ENCODE measurements at places on chromosomes 2 and 18.

GRCh38 chr2:40093021-40093675 lies 314.1 kb upstream of the THUMPD2 start:
- no peak for DNase-seq

- no peak for DNase-seq
These were observed 2.1 kb upstream of the OTX1 start for GRCh38 chr2:63048367-63049171.

DNA sequence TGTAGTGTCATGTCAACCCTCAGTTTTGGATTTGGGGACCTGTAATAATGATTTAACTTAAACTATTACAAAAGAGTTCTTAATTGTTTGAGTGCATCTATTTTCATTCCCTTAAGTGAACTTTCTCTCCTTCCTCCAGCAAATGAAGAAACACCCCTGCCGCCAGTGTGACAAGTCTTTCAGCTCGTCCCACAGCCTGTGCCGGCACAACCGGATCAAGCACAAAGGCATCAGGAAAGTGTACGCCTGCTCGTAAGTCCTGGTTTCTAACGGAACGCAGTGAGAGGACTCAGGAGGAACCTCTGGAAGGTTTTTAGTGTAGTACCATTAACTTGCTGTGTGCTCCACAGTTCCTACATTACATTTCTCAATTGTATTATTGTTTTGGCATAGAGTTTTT lies 114.2 kb downstream of the ZNF532 start:
- DNase-seq, result no peak

DNA sequence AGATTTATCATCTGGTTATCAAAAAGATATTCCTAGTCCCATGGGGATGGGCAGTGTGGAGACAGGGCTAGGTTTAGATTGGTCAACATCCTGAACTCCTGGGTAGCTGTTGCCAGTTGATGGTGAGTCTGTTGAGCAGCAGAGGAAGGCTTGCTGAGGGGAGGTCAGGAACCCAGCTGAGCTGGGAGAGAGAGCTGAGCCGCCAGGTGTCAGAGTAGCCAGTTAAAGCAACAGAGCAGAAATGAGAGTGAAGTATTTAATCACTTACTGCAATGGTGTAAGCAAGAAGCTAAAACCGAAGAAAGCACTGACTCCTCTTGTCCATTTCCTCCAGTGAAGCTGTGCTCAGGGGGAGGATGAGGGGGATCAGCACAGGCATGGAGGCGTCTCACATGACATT lies 29.6 kb downstream of the SMYD1 start:
- no peak for DNase-seq

DNA sequence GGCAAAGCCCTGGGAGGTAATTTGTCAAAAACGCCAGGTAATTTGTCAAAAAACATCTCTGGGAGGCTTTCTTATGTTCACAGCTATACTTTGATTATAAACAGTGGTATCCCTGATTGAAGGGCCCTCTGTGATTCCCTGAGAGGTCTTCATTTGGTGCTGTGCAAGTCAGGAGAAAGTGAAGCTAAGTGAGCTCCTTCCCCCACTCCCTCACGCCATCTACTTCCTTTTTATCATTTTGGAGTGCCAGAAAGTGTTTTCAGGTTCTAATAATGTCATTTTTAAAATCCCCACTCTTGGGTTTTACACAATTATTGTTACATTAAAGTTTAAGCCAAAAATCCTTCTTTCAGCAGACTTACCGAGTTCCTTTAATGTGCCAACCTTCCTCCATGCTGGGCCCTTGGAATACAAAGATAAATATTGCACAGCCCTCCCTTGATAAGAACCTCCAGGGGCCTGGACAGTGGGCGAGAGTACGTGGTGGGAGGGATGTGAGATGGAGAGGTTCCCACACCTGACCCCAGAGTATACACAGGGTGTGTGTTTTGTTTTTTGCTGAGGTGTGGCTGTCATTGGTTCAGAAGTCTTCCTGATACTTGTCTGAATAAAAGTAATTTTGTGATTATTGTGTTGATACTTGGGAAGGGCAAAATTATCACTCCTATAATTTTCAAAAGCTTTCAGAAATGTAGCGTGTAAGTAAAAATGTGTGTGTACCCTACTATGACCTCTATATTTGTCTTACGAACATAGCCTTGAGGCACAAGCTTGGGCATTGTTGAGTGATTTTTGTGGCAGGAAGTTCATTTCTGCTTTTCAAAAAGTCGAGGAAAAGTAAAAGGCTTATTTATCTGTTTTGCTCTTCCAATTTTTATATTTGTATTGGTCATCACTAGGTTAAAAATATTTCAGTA lies 8.2 kb downstream of the MAPRE2 start:
- DNase-seq, result no peak

- DNase-seq, result no peak
These were observed 7.5 kb downstream of the SLC39A10 start for GRCh38 chr2:195664528-195664927.

DNA sequence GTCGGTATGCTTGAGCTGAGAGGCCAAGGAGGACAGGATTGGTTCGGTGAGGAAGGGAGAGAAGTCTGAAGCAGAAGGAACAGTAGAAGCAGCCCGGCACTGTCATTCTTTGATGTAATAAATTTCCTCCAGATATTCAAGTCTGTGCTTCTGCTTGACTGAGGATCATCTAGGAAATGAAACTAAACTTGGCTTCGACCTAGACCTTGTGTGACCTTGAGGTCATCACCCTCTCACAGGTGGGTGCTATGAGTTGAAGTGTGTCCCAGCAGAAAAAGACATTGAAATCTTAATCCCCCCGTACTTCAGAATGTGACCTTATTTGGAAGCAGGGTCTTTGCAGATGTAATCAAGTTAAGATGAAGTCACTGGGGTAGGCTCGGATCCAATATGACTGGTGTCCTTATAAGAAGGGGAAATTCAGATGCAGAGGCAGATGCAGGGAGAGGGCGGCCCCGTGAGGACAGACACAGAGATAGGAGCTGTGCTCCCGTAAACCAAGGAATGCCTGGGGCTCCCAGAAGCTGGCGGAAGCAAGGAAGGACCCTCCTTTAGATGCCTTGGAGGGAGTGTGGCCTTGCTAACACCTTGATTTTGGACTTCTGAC lies 49.0 kb downstream of the PRKCE start:
- DNase-seq, result no peak

GRCh38 chr2:215532844-215533243 lies 97.0 kb upstream of the FN1 start:
- DNase-seq, result no peak

DNA sequence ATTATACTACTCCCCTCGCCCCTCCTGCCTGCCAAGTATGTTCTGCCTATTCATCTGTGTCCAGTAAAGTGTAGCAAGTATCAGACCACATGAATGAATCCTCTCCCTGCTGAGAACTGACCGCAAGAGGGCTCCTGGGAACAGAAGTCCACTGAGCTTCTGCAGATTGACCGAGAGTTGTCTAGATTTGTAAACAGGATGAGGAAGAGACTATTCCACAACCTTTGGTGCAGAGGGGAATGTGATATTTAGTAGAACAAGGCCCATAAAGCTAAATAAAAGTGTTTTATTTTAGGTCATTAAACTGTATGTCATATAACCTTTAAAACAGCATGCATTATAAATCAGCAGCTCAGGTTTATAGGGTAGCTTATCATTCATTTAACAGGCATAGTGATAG lies 377.0 kb downstream of the DCC start:
- DNase-seq, result no peak

DNA sequence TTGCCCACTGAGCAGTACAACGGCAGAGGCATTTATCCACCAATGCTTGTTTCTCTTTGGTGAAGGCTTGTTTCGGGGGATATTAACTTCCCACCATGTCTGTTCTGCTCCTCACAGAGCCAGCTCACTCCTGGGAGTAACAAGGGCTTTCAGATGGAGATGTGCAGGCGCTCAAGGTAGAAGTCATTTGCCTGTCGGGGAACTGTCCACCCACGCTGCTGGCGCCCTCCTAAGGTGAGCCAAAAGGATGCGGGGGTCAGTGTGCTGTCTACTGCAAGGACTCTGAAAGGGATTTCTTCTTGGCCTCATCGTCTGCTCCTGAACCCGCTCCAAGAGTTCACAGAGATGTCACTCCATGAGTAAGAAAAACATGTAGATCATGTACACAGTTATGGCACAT lies 57.0 kb upstream of the CYRIA start:
- DNase-seq, result no peak

- DNase-seq, result no peak
These were observed 76.8 kb downstream of the ABI2 start for GRCh38 chr2:203404996-203405395.

- DNase-seq, result no peak
These were observed 9.2 kb downstream of the SEPTIN10 start for GRCh38 chr2:109604597-109604996.

GRCh38 chr18:35172009-35172408 lies 68.8 kb upstream of the ZNF397 start:
- no peak for DNase-seq

DNA sequence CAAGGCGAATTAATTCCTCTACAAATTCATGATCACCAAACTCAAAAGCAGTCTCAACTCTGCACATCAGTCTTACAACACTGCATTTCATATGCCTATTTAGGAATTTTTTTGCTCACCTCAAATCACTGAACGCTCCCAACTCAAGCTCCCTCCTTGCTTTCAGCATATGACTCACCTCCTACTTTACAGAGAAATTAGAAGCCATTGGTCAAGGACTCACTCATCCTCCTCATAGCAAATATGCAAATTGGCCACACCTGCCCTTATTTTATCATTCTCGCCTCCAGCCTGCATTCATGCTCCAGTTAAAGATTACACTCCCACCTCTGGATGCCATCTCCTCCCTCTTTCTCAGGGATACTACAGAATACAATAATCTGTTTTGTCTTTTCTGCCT lies 148.8 kb downstream of the MBD2 start:
- DNase-seq, result no peak

DNA sequence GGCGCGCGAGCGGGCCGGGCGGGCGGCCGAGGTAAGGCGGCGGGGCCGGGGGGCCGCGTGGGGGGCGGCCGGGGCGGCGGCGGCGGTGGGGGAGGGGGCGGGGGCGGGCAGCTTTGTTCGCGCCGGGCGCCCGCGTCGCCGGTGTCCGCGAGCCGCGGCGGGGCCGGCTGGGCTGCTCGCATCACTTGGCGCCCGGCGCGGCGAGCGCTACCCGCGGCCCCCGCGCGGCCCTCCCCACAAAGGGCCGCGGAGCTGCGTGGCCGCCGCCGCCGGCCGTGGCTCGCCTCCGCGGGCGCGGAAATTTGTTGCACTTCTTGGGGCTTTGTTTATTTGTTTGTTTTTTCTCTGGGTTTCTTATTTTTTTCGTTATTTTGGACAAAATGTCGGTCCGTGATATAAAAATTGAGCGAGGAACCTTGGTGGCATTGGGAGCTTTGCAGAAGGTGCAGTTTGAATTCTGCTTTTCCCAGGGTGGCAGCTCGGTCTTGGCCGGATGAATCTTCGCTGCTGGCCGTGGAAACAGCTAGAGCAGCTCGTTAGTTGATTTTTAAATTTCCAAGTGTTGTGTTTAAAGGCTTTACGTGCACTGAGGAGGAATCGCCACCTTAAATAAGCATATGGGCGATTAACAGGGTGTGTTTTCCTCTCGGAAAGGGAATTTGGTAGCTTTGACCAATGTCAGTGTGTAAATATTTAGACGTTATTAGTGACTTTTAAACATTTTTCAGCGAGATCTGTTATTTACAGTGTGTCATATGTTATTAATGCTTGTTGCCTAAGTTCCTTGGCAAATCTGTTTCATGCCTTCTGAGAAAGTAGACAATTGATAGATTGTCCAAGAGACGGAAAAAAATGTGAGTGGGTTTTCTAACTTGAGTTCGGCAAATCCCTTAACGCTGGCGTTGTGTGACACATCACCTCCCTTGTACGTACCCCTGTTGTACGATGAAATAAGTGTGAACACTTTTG lies 822 bp downstream of the UBE2E3 start:
- no peak for DNase-seq

DNA sequence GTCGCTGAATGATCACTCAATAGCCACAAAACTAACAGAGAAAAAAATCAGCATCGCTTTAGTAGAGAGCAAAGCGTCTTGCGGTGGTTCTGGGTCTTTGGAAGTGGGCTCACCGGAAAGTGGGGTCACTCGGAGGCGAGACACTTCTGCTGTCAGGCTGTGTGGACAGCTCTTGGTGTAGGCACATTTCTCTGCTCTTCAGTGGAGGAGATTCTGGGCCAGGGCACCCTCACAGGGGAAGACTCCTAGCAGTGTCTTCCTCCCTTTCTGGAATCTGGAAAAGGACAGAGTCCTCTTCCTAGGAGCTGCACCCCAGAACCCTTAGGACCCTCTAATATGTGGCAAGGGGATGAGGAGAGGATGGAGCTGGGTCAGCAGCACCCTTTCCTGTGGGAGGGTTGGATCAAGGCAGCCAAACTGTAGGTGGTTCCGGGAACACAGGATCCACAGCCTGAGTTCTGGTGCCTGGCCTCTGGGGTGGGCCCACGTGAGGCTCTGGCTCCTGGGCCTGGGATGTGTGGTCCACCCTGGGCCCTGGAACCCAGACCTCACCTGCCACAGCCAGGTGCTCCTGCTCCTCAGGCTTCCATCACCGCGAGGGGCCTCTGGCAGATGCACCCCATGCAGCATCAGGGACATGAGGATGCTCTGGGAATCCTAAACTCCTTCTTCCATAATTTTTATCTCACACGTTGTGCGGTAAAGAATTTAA lies 25.1 kb downstream of the GPR35 start:
- no peak for DNase-seq

DNA sequence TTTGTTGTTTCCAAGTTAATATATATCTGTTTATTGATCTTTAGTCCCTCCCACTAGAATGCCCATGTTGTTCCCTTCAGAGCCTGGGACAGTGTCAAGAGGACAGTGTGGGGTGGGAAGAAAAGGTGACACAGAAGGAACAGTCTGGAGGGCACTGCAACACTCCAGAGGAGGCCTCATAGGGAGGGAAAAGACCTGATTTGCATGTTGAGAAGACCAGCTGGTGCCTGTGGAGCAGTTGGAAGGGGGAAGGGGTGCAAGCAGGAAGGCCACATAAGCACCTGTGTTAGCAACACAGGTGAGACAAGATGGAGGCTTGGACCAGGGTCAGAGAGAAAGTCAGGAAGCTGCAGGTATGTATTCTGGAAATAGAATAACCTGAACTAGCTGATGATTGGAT lies 48.1 kb upstream of the FHOD3 start:
- DNase-seq, result no peak

GRCh38 chr2:170313347-170313991 lies 135.5 kb downstream of the MYO3B start:
- DNase-seq, result no peak

DNA sequence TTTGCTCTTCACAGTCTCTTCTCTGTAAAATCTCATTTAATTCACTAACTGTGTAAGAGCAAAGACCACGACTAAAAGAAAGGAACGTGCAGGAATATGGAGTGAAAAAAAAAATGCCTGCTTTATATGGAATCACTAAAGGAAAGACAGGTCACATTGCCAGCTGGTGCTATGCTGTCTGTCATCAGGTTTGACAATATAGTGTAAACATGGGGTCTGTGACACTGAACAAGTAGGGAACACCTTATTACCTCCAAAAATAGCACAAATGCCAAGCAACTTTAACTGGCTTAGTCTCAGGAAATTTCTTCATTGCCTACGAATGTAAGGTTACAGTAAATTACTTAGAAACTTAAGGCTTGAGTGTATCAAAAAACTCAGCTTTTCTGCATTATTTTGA lies 364.5 kb upstream of the LINC00305 start:
- DNase-seq, result no peak
